H4 (cell line): ENCODE measurements at places on chromosomes 7 and 10. TPM values are rescaled to one million over a fixed set of nuclear protein-coding genes. Genes with fewer than 3 reads are reported as not detected.
A peak's percentile ranks its signal among the peaks of the same experiment; 100 is the strongest.

DNA sequence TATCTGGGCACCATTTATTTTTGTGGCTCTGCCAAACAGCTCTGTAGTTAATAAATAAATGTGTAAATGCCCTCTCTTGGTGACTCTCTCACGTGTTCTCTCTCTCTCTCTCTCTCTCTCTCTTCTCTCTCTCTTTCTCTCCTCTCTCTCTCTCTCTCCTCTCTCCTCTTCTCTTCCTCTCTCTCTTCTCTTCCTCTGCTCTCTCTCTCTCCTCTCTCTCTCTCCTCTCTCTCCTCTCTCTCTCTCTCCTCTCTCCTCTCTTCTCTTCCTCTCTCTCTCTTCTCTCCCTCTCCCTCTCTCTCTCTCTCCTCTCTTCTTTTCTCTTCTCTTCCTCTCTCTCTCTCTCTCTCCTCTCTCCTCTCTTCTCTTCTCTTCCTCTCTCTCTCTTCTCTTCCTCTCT is 145.8 kb upstream of the TMEM72 start:
- DNase-seq = no peak

GRCh38 chr10:28811639-28812349 is 134.5 kb downstream of the BAMBI start:
- DNase-seq = no peak

- DNase-seq = no peak
Observed at GRCh38 chr7:135946289-135947055, 30.7 kb downstream of the MTPN start.

DNA sequence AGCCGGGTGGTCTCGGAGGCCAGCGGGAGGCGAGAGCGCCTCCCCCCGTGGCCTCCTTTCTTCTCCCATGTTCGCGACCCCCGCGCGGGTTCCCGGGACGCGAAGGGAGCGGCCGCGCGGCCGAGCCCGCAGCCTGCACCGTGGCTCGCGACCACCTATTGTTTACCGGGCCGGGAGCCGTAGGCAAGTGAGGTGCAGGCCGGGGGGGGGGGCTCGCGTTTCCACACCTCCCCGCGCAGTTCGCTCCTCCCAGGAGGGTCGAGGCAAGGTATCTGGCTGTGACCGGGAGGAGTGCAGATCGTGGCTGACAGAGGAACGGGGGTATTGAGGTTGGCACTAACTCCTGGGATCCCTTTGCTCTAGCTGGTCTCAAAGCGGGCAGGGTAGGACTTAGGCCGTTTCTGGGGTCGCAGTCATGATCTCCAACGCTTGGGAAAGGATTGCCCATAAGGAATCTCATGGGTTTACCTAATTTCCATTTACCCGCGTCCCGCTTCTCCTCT is 734 bp downstream of the PTPN12 start:
- DNase-seq = peak; percentile 37

- no peak for DNase-seq
Observed at GRCh38 chr7:37973915-37974314, 53.5 kb downstream of the EPDR1 start.

DNA sequence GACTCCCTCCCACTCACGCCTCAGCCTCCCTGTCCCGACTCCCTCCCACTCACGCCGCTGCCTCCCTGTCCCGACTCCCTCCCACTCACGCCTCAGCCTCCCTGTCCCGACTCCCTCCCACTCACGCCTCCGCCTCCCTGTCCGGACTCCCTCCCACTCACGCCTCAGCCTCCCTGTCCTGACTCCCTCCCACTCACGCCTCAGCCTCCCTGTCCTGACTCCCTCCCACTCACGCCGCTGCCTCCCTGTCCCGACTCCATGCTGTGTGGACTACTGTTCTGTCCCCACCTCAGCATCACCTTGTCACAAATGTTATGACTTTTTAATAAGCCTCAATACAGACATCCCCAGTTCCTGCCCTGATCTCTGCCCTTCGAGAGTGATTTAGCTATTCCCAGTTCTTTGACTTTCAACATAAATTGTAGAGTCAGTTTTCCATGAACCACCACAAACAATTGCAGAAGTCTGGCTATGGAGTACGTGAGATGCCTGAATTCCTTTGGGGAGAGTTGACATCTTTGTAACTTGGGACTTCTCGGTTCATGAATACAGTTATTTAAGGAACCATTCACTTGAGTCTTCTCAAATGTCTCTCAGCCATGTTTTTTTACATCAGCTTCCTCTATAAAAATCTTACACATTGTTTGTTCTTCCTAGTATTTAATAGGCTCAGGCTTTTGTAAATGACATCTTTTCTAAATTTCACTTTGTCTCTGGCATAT is 71.9 kb downstream of the FOXL3 start:
- no peak for DNase-seq

- no peak for DNase-seq
Observed at GRCh38 chr10:129773359-129773990, 190.6 kb downstream of the EBF3 start.

DNA sequence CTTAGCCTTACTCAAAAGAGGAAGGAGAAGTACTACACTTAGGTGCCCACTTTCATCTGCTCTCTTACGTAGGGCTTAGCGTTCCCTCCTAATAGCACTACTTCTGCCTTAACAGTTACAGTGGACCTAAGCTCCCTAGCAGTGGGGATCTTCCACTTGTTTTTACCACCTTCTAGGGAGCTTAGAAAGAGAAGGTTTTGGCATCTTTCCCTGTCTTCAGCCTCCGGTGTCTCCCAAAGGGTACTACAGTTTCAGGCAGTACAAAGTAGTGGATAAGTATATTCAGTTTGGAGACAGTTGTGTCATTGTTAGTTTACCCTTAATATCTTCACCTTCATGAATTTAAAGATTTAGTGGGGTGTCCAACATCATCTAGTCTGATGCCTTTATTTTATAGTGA is 14.6 kb downstream of the CHRM2 start:
- DNase-seq = peak; percentile 23

DNA sequence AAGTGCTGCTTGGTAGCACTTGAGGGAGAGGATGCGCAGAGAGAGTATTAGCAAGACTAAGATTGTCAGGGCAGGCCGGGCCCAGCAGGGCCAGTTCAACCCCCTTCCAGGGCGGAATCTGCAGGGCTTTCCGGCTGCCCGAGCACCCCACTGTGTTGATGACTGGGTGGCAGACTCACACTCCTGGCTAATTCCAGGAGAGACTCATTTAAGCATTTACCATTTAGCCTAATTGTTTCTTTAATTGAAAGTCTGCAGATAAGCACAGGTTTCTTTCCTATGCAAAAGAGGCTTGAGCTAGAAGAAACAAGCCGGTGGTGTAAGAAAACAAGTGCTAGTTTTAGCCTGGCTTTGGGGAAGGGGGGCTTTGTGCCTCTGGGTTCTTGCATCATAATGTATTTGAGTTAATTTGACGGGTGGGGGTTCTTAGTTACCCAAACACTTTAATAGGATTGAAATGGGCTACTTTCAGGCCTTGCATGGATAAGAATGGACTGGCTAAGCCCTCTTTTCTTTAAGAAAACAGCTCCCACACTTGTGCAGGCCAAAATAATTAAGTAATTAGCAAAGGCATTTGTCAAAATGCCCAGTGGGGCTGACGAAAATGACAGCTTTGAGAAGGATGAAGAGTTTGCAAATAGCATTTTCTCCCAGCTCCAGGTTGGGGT is 201.3 kb downstream of the MYOF start:
- no peak for DNase-seq

DNA sequence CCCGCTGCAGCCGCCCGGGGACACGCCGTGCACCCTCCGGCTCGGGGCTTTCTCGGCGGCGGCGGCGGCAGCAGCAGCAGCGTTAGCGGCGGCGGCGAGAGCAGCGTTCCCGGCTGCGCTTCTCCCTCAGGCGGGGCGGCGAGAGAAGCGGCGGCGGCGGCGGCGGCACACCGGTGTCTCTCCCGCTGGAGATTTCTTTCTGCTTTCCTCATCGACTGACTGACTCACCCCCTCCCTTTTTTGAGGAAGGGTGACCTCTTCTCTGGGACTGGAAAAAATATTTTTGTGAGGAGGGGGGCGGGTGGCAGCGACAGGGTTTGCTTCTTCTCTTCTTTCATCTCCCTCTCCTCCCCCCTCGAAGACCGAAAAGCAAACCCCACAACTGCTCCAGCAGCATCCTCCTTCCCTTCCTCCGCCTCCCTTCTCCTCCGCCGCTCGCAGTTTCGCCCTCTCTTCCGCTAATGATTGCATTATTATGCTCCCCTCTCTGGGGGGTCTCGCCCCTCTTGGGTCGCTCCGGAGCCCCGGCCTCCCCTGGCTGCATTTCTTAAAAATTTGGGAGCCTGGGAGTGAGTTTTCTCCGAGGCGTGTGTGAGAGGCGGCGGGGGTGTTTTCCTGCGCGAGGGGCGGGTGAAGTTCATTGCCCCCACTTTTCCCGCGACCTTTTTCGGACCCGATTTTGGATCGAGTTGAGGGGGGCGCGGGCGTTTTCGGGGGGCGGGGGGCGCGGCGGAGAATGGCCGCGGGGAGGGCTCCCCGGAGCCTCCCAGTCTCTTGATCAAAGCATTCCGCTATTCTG is 411 bp downstream of the AUTS2 start:
- peak; percentile 46 for DNase-seq

GRCh38 chr7:7183838-7184463 is 1.6 kb downstream of the C1GALT1 start:
- no peak for DNase-seq

- no peak for DNase-seq
Observed at GRCh38 chr10:102083541-102083940, 18.4 kb downstream of the HPS6 start.

DNA sequence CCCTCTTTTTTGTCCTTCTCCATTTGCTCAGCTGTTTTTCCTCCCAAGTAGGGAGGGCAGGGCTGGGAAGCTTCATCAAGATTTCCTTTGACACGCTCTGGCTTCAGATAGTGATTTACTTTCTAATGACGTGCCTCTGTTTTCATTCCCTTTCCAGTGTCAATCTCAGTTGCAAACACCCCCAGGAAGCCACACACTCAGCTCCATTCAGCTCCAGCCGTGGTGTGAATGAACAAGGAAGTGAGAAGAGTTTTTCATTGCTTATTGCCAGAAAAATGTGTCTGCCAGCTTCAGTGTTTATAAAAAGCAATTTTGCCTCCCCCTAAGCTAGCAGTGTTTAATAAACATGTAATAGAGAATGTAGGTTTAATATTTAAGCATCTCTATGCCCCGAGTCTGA is 108.7 kb upstream of the DPP6 start:
- no peak for DNase-seq

- peak; percentile 39 for DNase-seq
Observed at GRCh38 chr10:112585960-112586359, 138.9 kb downstream of the VTI1A start.

- peak; percentile 54 for DNase-seq
Observed at GRCh38 chr7:26368542-26368941, 76.9 kb downstream of the SNX10 start.

DNA sequence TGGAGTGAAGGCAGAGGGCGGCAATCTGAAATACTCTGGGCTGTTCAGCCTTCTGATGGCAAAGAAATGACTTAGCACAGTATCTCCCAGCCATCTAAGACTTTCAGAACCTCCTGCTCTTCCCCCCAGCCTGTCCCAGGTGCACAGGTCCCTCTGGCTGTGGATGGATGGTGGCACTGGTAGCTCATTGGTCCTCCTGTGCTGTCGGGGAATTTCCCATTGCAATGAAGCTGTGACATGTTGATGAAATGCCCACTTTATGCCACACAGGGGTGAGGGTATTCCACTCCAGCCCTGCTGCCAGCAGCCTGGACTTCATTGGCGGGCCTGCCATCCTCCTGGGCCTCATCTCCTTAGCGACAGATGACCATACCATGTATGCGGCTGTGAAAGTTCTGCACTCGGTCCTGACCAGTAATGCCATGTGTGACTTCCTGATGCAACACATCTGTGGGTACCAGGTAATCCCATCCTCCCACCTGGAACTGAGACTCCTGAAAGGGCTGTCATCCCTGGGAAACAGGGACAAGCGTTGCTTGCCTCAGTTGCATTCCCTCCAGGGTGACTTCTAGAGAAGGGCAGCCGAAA is 105.9 kb downstream of the WDFY4 start:
- DNase-seq = no peak

- no peak for DNase-seq
Observed at GRCh38 chr10:69612760-69613159, 17.3 kb upstream of the FAM241B start.

- DNase-seq = peak; percentile 54
Observed at GRCh38 chr10:97279121-97279815, 13.2 kb downstream of the ARHGAP19 start.

- DNase-seq = no peak
Observed at GRCh38 chr7:40826411-40827221, 691.8 kb downstream of the SUGCT start.

- DNase-seq = no peak
Observed at GRCh38 chr7:3007696-3008095, 36.0 kb downstream of the CARD11 start.

DNA sequence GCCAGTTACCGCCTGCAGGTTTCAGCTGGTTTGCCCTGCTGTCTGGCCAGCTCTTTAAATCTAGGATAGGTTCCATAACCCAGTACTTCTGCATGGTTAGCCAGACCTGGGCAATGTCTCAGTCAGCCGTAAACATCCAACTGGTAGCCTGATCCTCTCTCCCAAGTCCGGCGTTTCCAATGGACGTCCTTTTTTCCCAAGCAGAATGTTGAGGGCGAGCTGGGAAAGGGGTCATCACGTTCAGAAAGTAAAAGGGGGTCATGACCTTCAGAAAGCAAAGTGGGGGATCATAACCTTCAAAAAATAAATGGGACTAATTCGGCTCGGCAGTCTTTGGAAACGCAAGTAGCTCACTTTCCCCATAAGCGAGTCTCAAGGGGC is 430 bp downstream of the PON3 start:
- no peak for DNase-seq

- DNase-seq = no peak
Observed at GRCh38 chr10:29866356-29866755, 193.0 kb downstream of the JCAD start.

DNA sequence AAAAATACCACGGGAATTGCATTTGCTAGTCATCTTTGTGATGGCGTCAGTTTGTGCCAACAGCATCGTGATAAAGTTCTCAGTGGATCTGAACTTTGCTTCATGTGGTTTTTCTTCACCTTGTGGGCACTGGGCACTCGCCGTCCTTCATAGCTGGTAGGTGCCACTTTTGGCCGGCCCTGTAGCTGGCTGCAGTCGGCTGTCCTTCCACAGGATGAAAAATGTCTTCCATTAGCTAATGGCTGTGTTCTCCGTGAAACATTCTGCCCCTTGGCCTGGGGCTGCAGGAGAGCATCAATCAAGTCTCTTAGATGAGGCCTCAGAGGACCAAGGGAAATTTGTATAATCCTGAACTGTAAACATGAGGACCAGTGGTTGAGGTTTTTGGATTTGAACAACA is 145.3 kb downstream of the DYNC1I1 start:
- DNase-seq = no peak

DNA sequence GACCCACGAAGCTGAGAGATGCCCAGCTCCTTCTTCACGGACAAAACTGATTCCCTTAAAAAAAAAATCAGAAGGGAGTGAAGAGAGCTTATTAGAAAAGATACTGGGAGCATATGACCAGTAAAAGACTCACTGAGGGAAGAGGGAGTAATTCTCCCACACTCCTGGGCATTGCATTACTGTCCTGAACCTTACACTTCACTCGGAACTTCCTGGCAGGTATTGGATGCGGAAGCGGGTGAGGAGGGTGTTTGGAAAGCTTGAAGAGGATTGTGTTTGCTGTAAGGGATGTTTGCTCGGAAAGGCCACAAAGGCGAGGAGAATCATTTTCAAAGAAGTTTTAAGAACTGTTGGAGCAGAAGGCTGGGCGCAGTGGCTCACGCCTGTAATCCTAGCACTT is 375 bp downstream of the HKDC1 start:
- DNase-seq = no peak

CTNNA3 gene
- total RNA-seq = 0.02 TPM in 1 of 2 replicates, not detected in the other

MRC1 gene
- total RNA-seq = not detected in 2 replicates

DNAJC12 gene
- 18.2 and 20.0 TPM in 2 replicates for total RNA-seq

PARP12 gene
- 26.7 and 27.3 TPM in 2 replicates for total RNA-seq

HMX2 gene
- 0.27 TPM in 1 of 2 replicates, not detected in the other for total RNA-seq

CHRM2 gene
- total RNA-seq = 0.04 and 0.58 TPM in 2 replicates

C10orf53 gene
- total RNA-seq = not detected in 2 replicates

ST8SIA6 gene
- 0.14 TPM in 1 of 2 replicates, not detected in the other for total RNA-seq

TMEM176B gene
- 0.27 and 0.76 TPM in 2 replicates for total RNA-seq
